ENCODE measurements at places on chromosomes 5 and 9. TPM values are rescaled to one million over a fixed set of nuclear protein-coding genes. Genes with fewer than 3 reads are reported as not detected.

DNA sequence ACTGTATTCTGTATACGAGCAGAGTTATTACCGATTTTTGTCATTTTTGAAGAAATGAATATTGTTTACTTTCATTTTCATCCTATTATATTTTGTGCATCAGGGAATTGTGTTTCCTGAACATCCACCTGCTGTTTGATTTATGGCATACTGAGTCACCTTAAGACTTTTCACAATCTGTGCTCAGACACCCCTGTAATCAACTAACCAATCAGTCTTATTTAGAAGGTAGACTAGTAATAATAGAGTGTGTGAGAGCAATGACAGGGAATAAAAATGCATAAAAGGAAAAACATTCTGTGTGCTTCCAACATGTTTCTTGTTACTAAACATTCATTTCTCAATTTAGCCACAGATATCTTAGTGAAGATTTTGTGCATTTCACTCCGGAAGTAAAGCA, 1413.6 kb upstream of the ACO1 start:
- no peak overlapping the region for H3K4me3 ChIP-seq
- H3K36me3 ChIP-seq: no peaks in the 10 kb centered on the region
- H3K27ac ChIP-seq: no peak overlapping the region
- DNase-seq: no peak

The WWC1 gene
- polyA plus RNA-seq: 0.52 TPM

GRCh38 chr9:122904466-122904822, 715 bp downstream of the RC3H2 start:
- H3K27me3 ChIP-seq: no peaks in the 10 kb centered on the region
- H3K27ac ChIP-seq: peak overlapping the region; percentile 91
- H3K4me3 ChIP-seq: peak overlapping the region; percentile 86
- H3K4me1 ChIP-seq: peaks cover 28% of the 10 kb centered on the region
- DNase-seq: no peak

GRCh38 chr9:29751226-29751625, 2177.9 kb upstream of the C9orf72 start:
- H3K4me3 ChIP-seq: no peak overlapping the region
- no peak overlapping the region for H3K27ac ChIP-seq
- no peaks in the 10 kb centered on the region for H3K4me1 ChIP-seq
- no peaks in the 10 kb centered on the region for H3K36me3 ChIP-seq

DNA sequence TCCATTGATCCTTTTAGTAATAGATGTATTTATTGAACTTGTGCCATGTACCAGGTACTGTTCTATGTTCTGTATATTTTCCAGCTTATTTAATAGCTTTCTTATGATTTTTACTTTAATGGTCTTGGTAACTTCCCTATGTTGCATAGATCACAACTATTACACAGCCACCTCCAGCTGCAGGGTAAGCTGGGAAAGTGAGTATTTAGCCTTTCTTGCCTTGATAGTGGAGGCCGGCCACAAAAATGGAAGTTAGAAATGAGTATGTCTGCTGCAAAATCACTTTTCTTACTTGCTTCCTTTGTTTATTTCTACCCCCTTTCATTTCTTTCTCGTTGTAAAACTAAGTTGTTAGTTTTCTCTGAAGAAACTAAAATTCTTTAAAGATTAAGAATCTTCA, 43.1 kb upstream of the ANKDD1B start:
- H3K27ac ChIP-seq: no peak overlapping the region
- no peaks in the 10 kb centered on the region for H3K27me3 ChIP-seq
- peaks cover 5% of the 10 kb centered on the region for H3K36me3 ChIP-seq
- H3K4me1 ChIP-seq: peaks cover 9% of the 10 kb centered on the region
- H3K4me3 ChIP-seq: no peak overlapping the region

DNA sequence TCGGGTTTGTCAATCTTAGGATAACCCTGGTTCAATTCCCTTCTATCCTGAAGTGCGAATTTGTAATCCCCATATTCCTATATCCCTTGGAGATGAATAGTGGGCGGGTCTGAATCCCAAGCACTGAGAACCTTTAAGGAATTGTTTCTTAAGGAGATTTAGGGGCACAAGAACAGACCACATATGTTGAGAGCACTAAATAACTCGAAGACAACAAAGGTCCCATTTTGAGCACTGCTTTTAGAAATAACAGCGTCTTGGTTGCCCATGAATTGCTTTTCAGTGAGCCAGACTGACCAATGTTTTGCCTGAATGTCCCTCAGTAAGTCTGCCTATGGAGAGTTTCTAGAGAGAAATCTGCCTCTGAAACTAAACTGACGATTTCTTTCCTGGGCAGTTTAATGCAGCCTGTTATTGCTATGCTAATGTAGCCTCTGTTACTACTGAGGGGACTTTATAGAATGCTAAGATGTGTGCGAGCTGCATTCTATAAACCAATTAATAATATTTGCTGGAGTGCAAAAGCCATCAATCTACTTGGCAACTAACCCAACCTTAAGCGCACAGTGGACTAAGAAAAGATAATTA, 445.0 kb upstream of the DMAC1 start:
- H3K27ac ChIP-seq: no peak overlapping the region
- no peak for DNase-seq
- H3K4me3 ChIP-seq: no peak overlapping the region
- H3K27me3 ChIP-seq: no peaks in the 10 kb centered on the region
- H3K4me1 ChIP-seq: no peaks in the 10 kb centered on the region

DNA sequence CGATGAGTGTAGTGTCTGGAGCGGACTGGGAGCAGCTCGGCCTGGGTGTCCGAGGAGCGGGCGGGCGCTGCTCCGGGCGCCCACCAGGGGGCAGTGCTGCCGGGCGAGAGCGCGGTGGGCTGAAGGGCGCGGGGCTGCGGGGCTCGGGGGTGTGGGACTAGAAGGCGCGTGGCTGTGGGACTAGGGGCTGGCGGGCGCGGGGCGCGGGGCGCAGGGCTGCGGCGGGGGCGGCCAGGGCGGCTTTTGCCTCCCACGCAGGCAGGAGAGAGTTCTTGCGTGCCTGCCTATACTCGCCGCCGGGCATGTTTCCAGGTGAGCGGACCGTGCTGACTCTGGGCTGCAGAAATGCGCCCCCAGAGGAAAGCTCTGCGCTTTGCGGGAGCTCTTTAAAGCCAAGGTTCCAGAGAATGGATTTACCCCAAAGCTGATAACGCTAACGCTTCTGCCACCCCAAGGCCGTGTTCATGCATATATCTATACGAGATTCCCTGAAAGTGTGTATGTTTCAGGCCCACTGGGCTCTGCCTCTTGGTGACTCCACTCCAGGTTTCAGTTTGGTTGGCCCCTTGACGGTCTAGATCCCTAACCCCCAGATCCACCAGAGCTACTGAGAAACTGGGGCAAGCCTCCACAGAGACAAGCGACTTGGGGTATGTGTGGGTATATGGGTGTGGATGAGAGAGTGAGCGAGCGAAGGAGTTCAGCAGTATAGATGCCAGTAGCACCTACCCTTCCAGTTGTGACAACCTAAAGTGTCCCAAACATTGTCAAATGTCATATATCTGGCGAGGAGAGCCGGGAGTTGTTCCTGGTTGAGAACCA, 56.2 kb downstream of the ACER2 start:
- DNase-seq: peak; percentile 51
- H3K27me3 ChIP-seq: no peaks in the 10 kb centered on the region
- no peaks in the 10 kb centered on the region for H3K36me3 ChIP-seq
- H3K4me3 ChIP-seq: peak overlapping the region; percentile 49
- H3K27ac ChIP-seq: no peak overlapping the region

The DMGDH gene
- not detected for polyA plus RNA-seq

GRCh38 chr9:102072059-102072764, 333.8 kb upstream of the GRIN3A start:
- no peak for DNase-seq
- no peak overlapping the region for H3K27ac ChIP-seq
- no peaks in the 10 kb centered on the region for H3K27me3 ChIP-seq
- no peaks in the 10 kb centered on the region for H3K36me3 ChIP-seq
- H3K4me1 ChIP-seq: no peaks in the 10 kb centered on the region

- no peak for DNase-seq
- no peak overlapping the region for H3K27ac ChIP-seq
- H3K36me3 ChIP-seq: peaks cover 50% of the 10 kb centered on the region
- peaks cover 47% of the 10 kb centered on the region for H3K4me1 ChIP-seq
These were observed 2.7 kb downstream of the SURF1 start for GRCh38 chr9:133353548-133353947.

DNA sequence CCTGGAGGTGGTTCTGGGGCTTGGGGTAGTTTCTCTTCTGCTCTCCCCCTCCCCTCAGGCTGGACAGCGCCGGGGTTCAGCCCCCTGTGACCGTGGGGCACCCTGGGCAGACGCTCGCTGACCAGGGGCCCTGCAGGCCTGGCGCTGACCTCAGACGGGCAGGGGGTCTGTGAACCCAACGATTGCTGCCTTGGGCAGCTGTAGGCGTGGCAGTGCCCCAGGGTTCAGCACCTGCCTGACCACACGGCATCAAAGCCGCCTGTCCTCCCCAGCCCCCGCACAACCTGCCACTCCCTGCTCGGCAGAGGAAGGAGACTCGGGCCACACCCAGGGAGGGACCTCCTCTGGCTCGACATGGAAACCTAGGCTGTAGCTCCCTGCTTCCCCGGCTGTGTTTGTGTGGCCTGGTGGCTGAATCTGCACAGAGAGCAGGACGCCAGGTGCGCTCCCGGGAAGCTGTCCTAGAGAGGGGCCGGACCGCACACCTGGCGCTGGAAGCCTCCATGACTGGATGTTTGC, 12.2 kb downstream of the LCN12 start:
- H3K4me1 ChIP-seq: peaks cover 47% of the 10 kb centered on the region
- no peak for DNase-seq
- no peaks in the 10 kb centered on the region for H3K36me3 ChIP-seq
- no peaks in the 10 kb centered on the region for H3K27me3 ChIP-seq
- H3K4me3 ChIP-seq: no peak overlapping the region

The NUTM2F gene
- not detected for polyA plus RNA-seq

DNA sequence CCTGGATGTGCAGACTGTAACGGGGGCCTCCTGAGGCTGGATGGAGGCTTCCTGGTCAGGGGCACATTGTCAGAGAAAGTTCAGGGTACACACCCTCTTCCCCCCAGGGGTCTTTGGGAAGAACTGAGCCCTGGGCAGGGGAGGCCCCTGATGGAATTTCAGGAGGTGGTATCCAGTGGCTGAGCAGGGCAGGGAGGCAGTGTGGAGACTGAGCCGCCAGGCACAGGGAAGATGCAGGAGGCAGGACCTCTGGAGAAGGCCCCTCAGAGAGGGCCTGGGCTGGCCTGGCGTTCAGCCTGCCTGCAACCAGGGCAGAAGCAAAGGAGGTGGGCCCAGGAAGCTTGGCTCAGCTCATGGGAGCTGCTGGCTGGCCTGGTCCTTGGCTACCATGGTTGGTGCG, 53.5 kb downstream of the GTF3C4 start:
- no peaks in the 10 kb centered on the region for H3K4me1 ChIP-seq
- H3K27me3 ChIP-seq: no peaks in the 10 kb centered on the region
- H3K4me3 ChIP-seq: no peak overlapping the region
- H3K36me3 ChIP-seq: no peaks in the 10 kb centered on the region

DNA sequence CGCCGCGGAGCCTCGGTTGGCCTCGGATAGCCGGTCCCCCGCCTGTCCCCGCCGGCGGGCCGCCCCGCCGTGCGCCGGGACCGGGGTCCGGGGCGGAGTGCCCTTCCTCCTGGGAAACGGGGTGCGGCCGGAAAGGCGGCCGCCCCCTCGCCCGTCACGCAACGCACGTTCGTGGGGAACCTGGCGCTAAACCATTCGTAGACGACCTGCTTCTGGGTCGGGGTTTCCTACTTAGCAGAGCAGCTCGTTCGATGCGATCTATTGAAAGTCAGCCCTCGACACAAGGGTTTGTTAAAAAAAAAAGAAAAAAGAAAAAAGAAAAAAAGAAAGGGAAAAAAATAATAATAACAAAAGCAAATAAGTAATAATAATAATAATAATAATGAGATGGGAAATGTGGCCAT, 112.8 kb downstream of the GCNT1 start:
- no peaks in the 10 kb centered on the region for H3K27me3 ChIP-seq
- H3K4me1 ChIP-seq: peaks cover 8% of the 10 kb centered on the region
- no peak overlapping the region for H3K27ac ChIP-seq
- no peak for DNase-seq

GRCh38 chr9:129919841-129920240, 84.6 kb downstream of the USP20 start:
- no peak for DNase-seq
- no peak overlapping the region for H3K27ac ChIP-seq
- H3K4me1 ChIP-seq: no peaks in the 10 kb centered on the region
- H3K36me3 ChIP-seq: peaks cover 32% of the 10 kb centered on the region
- H3K4me3 ChIP-seq: no peak overlapping the region

The NOXA1 gene
- 1.3 TPM for polyA plus RNA-seq

- H3K4me3 ChIP-seq: no peak overlapping the region
- no peaks in the 10 kb centered on the region for H3K27me3 ChIP-seq
- no peaks in the 10 kb centered on the region for H3K36me3 ChIP-seq
- no peak for DNase-seq
- no peak overlapping the region for H3K27ac ChIP-seq
These were observed 1280.6 kb upstream of the ACO1 start for GRCh38 chr9:31103836-31104235.

GRCh38 chr5:54868511-54869483, 116.6 kb downstream of the ESM1 start:
- H3K4me3 ChIP-seq: no peak overlapping the region
- H3K4me1 ChIP-seq: peaks cover 6% of the 10 kb centered on the region
- no peaks in the 10 kb centered on the region for H3K36me3 ChIP-seq
- H3K27ac ChIP-seq: no peak overlapping the region
- DNase-seq: no peak

Measured in CD8-positive, alpha-beta memory T cell (primary cell).